CD4-positive, alpha-beta T cell treated with Interleukin-4 for 1 hour (primary cell): ENCODE measurements at places on chromosomes 7 and 10.

GRCh38 chr7:82676777-82677463 is 233.3 kb upstream of the CACNA2D1 start:
- DNase-seq = no peak

DNA sequence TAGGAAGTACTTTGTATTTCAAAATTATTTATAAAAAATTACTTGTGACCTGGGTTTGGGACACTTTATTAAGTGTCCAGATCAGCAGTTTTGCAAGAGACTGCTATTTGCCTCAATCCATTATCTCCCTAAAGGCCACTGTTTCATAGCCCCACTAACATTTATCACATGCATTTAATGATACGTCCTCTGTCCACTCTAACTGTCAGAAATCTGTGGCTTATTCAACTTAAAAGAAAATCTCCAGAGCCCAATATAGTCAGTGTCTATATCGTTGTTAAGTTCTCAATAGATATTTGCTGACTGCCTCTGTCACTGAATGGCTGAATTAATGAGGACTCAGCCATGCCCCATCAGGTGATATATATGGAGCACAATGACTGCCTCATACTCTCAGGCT is 553.9 kb upstream of the POM121L12 start:
- DNase-seq = no peak

- no peak for DNase-seq
These were observed 53.5 kb downstream of the DENND11 start for GRCh38 chr7:141648276-141649114.

- DNase-seq = no peak
These were observed 797.6 kb upstream of the MBL2 start for GRCh38 chr10:53570221-53570620.

GRCh38 chr10:32980242-32980557 is 22.2 kb upstream of the ITGB1 start:
- no peak for DNase-seq

DNA sequence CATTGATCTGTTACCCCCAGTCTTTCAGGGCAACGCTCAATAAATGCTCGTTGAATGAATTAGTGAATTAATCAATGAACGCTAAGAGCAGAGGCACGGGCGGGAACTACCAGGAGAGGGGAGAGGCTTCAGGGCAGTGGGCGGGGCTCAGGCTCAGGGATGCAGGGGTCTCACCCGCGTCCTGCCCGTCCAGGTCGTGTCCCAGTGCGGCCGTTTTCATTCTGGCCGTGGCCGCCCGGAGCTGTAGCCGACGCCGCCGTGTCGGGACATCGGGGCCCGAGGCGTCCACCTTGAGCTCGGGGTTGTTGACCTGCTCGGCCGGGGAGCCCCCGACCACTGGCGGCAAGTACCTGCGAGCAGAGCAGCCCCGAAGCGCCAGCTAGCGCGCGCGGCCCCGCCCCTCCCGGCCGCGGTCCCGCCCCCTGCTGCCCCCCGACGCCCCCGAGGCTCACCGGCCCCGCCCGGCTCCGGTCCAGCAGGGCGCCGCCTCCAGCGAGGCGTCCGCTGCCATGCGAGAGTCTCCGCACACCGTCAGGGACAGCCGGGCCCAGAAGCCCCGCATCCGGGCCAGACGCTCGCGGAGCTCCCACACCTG is 2.8 kb upstream of the GAL3ST4 start:
- DNase-seq = peak; percentile 24

- no peak for DNase-seq
These were observed 76.4 kb downstream of the CALN1 start for GRCh38 chr7:72335561-72336381.
